ENCODE measurements at places on chromosomes 2 and 18.
A peak's percentile ranks its signal among the peaks of the same experiment; 100 is the strongest.

GRCh38 chr2:174395969-174396630 is 570 bp downstream of the SCRN3 start:
- no peak for DNase-seq

- DNase-seq, result no peak
Observed at GRCh38 chr2:43788646-43789045, 14.8 kb downstream of the DYNC2LI1 start.

GRCh38 chr18:8870528-8870927 is 165.2 kb downstream of the MTCL1 start:
- DNase-seq, result no peak

GRCh38 chr2:48712151-48712550 is 43.4 kb downstream of the LHCGR start:
- no peak for DNase-seq

DNA sequence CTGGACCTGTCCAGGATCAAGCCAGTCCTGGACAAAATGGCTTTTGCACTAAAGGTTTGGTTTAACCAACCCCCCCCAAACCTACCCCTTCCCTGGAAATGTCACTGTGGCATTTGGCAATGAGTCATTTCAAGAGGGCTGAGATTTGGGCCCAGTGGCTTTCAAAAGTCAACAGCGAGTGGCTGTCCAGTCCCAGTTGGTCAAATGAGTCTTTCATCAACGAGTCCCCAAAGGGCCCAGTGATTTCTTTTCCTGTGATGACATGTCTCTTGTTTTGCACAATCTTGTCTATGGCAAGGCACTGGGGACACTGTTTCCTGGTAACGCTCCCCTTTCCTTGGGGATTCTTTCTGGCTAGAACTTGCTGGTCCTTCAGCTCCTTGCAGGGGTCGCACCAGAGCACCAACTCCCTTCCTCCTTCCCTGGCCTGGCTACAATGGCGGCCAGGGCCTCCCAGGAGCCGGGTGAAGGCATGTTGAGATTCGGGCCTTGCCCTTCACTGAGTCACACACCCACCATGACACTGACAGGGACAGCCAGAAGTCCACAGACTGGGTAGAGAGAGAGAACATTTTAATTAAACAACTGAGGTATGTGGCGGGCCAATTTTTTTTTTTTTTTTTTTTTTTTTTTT is 87.2 kb downstream of the SMAD7 start:
- no peak for DNase-seq

- DNase-seq, result no peak
Observed at GRCh38 chr2:120189189-120189588, 34.0 kb downstream of the TMEM185B start.

DNA sequence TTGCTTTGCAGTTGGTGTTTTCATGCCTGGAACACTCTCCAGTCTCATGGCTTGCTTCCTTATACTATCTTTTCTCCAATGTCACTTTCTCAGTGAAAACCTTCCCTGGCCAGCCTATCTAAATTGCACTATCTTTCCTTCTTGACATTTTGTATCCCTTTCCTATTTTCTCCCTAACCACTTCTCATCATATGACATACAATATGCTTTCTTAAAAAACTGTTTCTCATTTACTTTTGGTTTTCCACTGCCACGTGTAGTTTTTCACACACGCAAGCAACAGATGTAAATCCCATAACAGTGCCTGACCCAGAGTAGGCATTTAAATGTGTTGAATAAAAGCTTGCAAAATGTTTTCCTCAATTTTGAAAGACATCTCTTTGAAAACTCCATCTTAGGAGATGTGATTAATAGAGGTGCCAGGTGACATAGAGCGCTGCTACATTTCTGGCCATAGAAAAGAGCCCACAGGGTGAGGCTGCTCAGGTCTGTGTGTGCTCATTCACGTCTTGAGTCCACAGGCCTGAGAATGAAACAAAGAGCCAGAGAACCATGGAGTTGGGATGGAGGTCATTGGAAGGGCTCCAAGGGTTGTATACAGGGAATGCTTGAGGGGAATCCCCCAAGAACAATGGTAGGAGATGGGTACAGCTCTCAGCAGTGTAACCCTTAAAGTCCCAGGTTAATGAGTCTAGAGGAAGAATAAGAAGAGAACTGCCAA is 12.7 kb downstream of the ZNF24 start:
- DNase-seq, result no peak

- DNase-seq, result no peak
Observed at GRCh38 chr2:129199501-129199900, 780.0 kb upstream of the RAB6C start.

- no peak for DNase-seq
Observed at GRCh38 chr2:136860443-136860958, 95.2 kb downstream of the THSD7B start.

- peak; percentile 16 for DNase-seq
Observed at GRCh38 chr2:168323529-168324021, 76.2 kb upstream of the STK39 start.

GRCh38 chr2:73984203-73984921 is at the start of gene TET3:
Gene TET3 (plus strand): TSS chr2:73984910. CDS start chr2:73986404, 1,494 bp downstream.
- DNase-seq, result no peak

DNA sequence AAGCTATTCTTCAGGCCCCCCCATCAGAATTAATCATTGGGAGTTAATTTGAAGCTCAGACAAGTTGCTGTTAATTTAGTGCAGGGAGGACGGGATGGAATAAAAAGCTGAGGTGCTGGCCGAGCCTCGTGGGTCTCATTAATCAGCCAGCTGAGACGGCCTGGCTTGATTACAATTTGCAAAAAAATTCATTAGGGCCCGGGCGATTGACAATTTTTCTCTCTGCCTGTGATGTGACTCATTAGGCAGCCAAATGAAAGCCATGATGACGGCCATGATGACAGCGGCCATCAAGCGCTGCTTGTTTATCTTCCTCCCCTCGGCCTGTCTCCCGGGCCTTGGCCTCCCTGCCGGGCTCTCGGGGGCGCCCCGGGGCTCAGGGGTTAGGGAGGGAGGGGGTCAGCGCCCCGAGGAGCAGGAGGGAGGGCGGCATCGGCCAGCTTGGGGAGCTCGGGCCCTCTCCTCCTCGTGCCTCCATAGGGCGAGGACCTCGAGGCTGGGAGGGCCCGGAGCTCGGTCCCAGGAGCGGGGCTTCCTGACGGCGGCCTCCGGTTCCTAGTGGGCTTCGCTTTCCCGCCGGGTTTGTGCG is 5.2 kb downstream of the GBX2 start:
- DNase-seq, result no peak

- no peak for DNase-seq
Observed at GRCh38 chr2:49980774-49981173, 826.5 kb upstream of the FSHR start.

GRCh38 chr2:71783215-71783614 is 329.9 kb downstream of the DYSF start:
- no peak for DNase-seq

DNA sequence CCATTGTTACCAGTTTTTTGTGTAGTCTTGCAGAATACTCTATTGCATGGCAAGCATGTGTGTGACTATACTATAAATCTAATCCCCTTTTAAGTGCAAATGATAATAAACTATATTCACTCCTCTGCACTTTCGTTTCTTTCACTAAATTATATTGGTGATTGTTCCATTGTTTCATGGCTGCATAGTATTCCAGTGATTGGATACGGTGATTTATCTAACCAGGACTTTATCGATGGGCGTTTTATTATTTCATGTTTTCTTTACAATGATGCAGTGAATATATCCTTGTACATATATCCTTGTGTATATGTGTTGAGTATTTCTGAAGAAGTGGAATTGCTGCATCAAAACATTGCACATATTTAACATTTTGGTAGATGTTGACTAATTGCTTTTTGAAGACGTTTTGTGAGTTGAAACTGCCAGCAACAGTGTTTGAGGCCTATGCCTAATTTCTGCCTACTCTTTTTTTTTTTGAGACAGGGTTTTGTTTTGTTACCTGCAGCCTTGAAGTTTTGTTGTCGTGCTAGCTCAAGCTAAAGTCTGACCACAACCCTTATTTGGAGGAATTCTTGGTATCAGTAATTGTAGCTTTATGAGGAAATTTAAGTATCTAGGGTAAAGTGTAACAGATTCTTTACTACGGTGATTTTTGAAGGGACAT is 2.7 kb downstream of the MIB1 start:
- DNase-seq, result no peak

DNA sequence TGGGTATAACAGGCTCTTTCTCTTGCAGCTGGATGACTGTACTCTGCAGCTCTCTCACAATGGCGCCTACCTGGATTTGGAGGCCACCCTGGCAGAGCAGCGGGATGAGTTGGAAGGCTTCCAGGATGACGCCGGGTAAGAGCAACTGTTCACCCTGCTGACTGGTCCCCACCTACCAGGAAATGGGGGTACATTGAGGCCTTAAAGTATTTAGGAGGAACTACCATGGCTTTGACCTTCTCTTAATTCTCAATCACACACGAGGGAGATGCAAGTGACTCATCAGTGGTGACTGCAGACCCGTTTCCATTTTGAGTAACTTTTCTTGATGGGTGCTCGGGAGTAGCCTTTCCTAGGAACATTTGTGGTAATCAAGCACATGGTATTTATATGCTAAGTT is 58.0 kb downstream of the FHOD3 start:
- no peak for DNase-seq

DNA sequence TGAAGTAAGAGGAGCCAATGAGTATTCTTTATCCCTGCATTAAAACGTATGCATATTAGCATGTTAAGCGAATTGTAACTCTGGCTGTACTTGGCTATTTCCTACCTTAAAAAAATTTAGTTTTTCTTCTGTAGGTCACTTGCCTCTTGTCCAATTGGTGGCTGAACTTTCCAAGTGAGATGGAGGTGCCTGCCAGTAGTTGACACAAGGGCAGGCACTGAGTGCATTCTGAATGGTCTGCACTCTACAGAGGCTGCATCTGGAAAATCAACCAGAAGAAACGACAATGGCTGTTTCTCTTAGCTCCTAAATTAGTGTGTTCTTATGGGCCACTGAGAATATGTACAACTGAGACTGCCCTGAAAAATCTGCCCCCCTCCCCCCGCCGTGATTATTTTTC is 160.8 kb downstream of the PRPF40A start:
- no peak for DNase-seq

GRCh38 chr2:106062627-106063026 is 131.5 kb downstream of the UXS1 start:
- no peak for DNase-seq

GRCh38 chr2:240925191-240925567 is 19.0 kb downstream of the CROCC2 start:
- DNase-seq, result no peak

- no peak for DNase-seq
Observed at GRCh38 chr2:113124984-113125855, 2.2 kb upstream of the IL1RN start.

GRCh38 chr2:31651267-31651666 is 70.5 kb upstream of the SRD5A2 start:
- DNase-seq, result no peak

DNA sequence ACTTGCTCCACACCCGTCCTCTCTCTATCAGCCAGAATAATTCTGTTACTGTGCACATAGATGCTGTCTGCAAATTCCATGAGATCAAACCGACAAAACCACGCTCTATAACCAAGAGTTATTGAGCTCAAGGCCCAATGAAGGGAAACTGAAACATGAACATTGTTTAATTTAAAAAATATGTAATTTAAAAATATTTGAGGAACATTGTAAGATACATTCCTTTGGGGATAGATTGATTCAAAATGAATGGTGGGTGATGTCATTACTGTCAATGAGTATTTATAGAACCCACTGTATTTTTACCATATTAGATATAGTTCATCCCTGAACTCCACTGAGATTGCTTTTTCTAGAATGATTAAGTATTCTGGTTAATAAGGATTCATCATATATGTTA is 50.4 kb downstream of the NCKAP5 start:
- DNase-seq, result no peak

DNA sequence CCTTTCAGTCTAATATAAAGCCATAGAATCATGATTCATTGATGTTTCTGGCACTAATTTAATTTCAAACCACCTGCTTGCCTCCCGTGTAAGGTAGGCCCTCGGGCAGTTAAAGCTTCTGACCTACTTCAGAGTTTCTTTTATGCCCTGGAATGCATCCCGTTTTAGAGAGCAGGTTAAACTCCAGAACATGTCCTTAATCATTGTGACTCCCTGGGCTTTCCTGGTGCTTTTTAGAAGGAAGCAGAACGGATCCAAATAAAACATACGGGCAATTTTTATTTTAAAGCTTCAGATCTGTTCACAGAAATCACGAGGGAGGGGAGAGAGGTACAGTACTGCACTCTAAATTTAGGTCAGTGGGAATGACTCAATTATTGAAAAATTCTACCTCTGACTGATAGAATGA is 134.8 kb downstream of the GCA start:
- DNase-seq, result no peak

- DNase-seq, result no peak
Observed at GRCh38 chr2:53234548-53234903, 533.1 kb upstream of the CHAC2 start.

DNA sequence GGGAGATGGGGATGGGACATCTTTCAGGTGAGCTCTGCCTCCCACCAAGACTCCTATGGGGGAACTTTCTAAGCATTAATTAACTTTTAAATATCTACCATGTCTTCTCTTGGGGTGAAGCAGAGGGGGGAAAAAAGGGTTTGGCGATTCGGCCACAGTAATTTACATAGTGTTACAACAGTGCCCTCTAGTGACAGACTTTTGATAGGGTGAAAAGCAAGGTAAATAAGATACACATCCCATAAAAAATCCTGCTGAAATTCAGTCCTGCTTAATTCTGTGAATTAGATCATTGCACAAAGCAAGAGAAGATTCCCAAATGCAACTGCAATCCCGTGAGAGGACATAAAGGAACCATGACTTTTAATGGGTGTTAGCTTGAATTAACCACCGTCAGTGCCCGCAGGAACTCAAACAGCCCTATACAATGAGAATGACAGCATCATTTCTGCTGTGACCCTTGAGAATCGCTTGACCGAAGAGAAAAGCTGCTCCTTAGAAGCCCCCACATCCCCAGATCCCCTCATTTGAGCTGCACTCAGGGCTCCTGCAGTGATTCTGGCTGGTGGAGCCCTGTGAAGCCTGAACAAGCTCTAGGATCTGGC is 32.8 kb downstream of the FAM124B start:
- DNase-seq, result peak; percentile 20

DNA sequence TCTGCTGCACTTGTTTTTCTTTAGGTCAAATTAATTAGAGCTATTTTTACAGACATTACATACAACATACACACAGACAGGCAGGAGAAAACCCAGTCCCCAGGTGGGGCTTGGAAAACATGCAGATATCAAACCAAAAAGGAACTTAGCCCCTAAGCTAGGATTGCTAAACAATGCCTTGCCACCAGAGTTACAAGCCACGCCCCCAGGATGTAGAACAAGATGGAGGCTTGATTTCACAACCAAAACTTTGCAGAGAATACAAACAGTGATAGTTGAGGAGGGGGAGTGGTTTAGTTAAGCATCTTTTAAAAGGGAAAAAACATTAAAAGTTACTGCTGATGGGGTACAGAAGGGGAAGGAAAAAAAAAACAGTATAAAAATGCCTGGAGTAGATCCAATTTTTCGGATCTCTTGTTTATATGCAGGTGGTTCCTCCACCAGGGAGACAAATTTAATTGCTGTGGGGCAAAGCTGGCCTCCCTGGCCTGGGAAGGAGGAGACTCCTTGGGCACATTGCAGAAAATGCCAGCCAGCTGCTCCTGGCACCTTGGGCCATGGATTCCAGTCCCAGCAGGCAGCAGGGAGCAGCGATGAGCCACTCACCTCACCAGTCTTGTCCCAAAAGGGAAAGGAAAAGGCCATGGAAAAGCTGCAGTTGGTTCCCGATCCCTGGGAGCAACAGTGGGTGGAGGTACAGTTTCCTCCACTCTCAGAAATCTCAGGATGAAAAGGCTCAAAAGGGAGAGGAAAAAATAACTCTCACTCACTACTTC is 348.4 kb upstream of the REG3G start:
- no peak for DNase-seq

Data from brain microvascular endothelial cell (primary cell).